COLO829 (cell line): ENCODE measurements at places on chromosomes 3 and 15.

- DNase-seq: no peak
These were observed 30.3 kb upstream of the PTX3 start for GRCh38 chr3:157406394-157406793.

DNA sequence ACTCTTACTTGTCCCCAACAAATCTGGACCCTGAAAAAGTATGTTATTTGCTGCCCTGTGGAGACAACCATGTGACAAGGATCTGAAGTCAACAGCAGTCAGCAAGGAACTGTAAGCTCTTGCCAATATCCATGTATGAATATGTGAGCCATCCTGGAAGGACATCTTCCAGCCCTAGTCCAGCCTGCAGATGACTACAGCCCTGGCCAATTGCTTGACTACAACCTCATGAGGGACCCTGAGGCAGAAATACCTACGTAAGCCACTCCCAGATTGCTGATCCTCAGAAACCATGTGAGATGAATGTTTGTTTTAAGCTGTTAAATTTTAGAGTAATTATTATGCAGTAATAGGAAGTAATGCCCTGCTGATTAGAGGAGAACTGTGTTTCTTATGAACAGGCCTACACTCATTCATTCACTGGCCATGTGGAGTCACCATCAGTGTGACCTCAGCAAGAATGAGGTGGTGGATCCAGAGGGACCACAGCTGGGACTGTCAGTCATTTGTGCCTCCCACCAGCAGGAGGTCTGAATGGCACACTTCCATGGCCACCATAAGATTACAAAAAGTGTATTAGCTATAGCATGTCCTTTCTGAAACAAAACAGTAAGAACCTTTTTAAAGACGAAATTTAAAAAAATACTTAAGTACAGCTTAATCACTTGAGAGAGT lies 92.6 kb downstream of the TFDP2 start:
- DNase-seq: no peak

- DNase-seq: no peak
These were observed 471.2 kb upstream of the TGFBR2 start for GRCh38 chr3:30135190-30135589.

DNA sequence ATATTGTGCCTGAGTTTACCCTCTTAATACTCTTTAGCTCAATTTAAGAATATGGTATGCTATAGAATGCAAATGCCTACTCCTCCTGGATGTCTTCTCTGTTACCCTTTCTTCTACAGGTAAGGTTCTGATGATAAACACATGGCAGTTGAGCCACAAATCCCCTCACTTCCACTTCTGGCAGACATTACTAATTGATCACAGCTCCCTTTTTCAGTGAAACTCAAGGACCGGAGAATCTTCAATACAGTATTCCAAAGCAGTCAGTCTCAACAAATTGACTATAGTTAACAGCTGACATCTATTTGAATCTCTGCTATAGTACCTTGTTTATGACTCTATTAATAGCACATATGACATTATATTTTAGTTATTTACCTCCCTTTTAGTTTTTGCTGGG lies 232.1 kb upstream of the ADAMTS9 start:
- no peak for DNase-seq
